ENCODE measurements at places on chromosomes 1 and 21. TPM values are rescaled to one million over a fixed set of nuclear protein-coding genes. Genes with fewer than 3 reads are reported as not detected.
A peak's percentile ranks its signal among the peaks of the same experiment; 100 is the strongest.

- no peak for DNase-seq
Observed at GRCh38 chr1:180617774-180618395, 13.9 kb upstream of the XPR1 start.

Gene FBXO2
- total RNA-seq, result 0.66 TPM

DNA sequence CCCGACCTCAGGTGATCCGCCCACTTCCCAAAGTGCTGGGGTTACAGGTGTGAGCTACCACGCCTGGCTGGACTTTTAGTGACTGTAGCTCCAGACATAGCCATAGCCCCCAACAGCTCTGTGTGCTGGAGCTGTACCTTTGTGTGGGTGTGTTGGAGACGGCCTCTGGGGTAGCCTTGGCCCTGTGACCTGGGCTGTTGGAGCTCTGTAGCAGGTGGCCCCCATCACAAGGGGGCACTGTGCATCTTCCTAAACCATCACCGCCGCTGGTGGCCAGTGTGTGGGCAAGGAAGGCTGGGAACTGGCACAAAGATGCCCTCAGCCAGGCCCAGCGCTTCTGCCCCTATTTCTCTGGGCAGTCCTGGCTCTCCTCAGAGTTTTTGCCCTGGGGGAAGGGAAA lies 38.4 kb upstream of the FOXO6 start:
- DNase-seq, result peak; percentile 10

Gene CORT
- total RNA-seq, result not detected

- no peak for DNase-seq
Observed at GRCh38 chr1:164648636-164649035, 89.7 kb downstream of the PBX1 start.

Gene TTC39A
- total RNA-seq, result not detected

DNA sequence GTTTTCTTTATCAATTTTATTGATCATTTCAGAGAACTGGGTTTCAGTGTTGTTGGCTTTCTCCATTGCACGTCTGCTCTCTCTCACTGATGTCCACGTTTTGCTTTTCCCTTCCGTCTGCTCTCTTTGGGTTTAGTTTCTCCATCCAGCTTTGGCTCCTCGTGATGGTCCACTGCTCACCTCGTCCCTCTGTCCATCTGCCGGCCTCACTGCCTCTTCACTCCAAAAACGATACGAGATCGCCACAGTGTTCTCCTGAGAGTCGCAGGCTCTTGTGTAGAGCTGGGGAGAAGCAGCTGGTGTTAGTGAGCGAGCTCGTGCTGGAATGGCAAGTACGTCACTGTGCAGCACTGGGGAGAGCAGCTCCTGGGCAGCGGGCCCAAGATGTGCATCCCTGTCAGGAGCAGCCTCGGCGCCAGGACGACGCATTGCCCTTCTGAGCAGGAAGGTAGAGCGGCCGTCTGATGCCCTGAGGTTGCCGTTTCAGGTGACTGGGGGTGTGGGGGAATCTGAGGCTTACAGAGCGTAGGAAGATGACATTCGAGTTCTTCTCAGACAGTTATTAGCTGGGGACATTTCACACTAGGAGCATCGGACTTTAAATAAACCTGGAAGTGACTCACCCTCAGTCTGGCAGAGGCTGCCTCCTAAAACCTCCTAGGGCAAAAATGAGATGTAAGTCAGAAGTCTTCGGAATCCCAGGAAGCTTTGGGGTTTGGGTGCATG lies 31.4 kb upstream of the PCBP3 start:
- peak; percentile 48 for DNase-seq
